CD4-positive, alpha-beta T cell treated with Interleukin-4 for 1 hour (primary cell): ENCODE measurements at places on chromosomes 5 and 9.

DNA sequence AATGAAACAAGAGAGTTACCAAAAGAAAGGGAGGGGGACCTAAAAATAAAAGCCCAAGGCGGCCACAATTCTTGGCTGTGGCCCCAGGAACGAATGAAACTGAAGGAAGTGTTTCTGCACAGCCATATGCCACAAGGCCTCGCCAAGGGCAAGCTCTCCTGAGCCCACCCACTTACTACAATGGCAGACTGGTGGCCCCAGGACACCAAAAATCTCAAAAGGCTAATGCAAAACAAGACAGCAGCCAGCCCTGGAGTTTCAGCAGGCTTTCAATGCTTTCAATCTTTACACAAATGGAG lies 4.0 kb downstream of the CAMSAP1 start:
- no peak for DNase-seq

DNA sequence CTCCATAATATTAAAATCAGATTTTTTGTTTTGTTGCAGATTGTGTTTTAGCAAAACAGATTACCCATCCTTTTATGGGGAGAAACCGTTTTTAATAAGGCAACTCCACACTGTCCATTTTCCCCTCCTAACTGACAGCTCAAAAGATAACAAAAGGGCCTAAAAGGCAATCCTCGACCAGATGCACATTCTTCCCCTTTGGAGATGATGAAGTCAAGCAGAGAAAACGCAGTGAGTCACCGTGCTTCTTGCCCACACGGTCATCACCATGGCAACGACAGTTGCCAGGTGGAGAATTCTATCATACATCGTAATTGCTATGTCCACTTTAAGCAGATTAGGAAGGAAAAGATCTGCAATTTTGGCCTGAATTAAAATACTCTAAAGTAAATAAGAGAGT lies 96.4 kb downstream of the DIRAS2 start:
- DNase-seq = no peak

DNA sequence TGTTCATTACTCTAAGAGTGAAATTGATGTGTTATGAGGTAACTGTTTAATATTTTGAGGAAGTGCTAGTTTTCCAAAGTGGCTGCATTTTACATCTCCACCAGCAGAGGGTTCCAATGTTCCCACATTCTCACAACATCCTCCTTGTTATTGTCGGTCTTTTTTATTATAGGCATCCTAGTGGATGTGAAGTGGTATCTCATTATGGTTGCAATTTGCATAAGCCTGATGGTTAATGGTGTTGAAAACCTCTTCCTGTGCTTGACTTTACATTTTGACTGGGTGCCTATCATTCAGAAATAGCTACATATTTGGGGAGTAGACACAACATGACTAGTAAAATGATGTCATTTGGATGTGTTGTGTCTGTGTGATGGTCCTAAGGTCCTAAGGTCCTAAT lies 143.6 kb downstream of the MRPS30 start:
- no peak for DNase-seq

DNA sequence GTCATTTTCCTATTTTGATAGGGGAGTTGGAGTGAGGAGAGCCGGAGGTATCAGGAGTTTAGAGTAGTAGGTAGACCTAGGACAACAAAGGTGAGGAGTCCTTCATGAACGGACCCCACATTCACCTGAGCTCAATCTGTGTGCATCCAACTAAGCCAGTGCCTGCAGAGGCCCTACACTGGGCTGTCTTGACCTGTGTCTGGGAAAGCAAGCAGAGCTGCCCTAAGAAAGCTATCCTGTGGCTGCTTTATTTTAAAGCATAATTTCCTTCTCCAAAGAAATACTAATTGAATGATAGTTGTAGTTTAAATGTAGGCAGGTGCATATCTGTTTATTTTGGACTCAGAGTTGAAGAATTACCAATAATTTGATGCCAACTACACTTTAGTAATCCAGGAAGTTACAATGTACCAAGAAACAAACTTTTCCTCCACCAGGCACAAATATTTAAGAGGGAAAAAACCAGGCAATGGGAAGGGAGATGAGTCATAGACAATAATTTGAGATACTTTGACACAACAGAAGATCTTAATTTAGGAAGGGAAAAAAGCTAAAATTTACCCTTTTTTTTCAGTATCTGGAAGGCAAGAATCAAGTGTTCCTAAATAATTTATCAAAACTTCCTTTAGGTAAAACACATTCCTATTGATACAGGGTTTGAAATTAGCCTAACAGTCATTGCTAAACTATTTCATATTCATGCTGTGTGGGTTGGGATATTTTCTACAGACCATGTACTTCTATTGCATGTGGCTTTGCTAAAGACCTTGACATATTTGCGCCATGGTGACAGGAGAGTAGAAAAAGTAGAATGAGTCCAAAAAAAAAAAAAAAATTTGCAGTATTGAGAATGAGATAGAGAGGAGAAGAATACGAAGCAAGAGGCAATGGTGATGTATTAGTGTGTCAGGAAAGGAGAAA lies 376.6 kb upstream of the TUSC1 start:
- DNase-seq = no peak

DNA sequence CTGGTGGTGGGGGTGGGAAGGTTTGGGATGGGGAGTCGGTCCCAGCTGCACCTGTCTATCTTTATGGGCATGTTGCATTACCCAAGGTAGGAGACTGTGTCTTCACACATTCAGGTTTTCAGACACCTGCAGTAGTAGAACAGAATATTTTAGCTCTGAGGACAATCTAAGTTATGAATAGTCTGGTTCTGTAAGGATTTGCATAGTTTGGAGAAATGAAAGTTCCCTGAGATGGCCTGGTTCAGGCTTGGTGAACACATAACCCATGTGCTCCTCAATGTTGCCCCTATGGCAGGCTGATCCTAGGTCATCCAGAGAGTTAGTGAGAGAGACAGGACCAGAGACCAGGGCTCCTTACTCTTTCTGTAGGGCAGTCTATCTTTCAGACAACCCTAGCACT lies 20.7 kb downstream of the TNFSF8 start:
- DNase-seq = no peak

DNA sequence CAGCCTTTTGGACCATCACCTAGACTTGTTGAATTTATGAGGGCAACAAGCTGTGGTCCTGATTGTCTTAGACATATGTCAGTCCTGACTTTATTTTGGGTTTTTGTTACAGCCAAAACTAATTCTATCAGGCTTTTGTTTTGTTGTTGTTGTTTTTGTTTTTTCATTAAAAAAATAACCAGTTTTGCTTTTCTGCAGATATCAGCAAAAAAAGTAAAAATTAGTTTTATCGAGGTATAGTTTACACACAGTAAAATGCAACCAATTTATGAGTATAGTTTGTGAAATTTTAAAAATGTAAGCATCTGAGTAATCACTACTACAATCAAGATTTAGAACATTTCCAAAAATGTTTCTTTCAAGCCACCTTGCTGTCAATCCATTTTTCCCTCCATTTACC lies 48.9 kb downstream of the WDR70 start:
- no peak for DNase-seq

GRCh38 chr5:169934990-169935389 lies 45.3 kb downstream of the INSYN2B start:
- no peak for DNase-seq

- no peak for DNase-seq
Observed at GRCh38 chr5:108418197-108418596, 36.3 kb upstream of the FBXL17 start.

- no peak for DNase-seq
Observed at GRCh38 chr5:66704790-66705425, 108.7 kb downstream of the MAST4 start.

DNA sequence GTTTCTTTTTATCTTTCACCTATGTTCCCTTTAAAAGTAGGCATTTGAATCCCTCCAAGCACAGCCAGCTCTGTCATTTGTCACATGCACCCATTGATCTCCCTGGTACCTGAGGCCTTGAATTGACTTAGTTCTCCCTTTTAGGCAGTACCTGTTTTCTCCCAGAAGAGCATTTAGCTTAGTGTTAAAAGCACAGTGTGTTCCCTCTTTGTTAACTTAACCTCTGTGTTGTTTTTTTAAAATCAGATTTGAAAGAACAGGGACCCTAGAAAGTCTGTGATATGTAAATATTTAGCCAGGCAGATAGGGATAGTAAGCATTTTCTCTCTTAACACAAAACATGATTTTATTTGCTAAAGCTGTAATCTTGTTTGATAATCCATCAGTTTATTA lies 113.8 kb upstream of the SPATA31D4 start:
- no peak for DNase-seq

GRCh38 chr9:81565144-81565543 lies 124.2 kb downstream of the TLE1 start:
- DNase-seq = no peak

- no peak for DNase-seq
Observed at GRCh38 chr9:78187763-78188484, 48.0 kb upstream of the CEP78 start.

GRCh38 chr5:112681481-112681908 lies 56.2 kb upstream of the APC start:
- no peak for DNase-seq

DNA sequence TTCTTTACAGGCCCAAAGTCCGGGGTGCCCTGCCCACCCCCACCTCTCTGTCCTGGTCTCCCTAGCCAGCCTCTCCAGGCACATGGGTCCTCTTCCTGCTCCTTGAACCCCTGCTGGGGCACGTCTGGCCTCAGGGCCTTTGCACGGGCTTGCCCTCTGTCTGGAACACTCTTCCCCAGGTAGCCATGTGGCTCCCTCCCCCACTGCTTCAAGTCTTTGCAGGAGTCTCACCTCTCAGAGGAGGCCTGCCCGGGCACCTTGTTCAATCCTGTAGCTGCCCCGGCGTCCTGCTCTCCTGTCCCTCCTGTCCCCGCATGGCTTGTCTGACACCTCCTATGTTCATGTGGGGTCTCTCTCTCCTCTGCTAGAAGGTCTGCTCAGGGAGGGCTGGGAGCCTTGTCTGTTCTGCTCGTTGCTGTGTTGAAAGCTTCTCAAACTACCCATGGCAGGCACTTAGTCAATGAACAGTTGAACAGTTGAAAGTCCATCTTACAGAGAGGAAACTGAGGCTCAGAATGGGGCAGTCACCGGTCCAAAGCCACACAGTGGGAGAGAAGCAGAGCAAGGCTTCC lies 241.4 kb downstream of the PBX3 start:
- DNase-seq = no peak

DNA sequence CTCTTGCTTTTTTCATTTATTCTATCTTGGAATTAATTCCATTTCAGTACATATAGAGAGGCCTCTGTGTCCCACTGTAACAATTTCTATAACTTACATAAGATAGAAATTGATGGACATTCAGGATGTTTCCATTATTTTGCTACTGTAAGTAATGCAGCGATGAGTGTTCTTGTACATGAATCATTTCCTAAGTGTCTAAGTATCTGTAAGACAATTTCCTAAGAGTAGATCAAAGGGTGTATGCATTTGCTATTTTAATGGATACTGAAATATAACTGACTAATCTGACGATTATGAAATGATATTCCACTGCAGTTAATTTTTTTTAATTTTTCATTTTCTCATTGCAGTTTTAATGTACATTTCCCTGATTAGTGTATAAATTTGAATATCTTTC lies 23.0 kb upstream of the RBM22 start:
- DNase-seq = no peak

DNA sequence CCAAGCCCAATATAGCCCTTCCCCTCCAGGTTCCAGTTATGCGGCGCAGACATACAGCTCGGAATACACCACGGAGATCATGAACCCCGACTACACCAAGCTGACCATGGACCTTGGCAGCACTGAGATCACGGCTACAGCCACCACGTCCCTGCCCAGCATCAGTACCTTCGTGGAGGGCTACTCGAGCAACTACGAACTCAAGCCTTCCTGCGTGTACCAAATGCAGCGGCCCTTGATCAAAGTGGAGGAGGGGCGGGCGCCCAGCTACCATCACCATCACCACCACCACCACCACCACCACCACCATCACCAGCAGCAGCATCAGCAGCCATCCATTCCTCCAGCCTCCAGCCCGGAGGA lies 6.3 kb downstream of the NR4A3 start:
- no peak for DNase-seq

DNA sequence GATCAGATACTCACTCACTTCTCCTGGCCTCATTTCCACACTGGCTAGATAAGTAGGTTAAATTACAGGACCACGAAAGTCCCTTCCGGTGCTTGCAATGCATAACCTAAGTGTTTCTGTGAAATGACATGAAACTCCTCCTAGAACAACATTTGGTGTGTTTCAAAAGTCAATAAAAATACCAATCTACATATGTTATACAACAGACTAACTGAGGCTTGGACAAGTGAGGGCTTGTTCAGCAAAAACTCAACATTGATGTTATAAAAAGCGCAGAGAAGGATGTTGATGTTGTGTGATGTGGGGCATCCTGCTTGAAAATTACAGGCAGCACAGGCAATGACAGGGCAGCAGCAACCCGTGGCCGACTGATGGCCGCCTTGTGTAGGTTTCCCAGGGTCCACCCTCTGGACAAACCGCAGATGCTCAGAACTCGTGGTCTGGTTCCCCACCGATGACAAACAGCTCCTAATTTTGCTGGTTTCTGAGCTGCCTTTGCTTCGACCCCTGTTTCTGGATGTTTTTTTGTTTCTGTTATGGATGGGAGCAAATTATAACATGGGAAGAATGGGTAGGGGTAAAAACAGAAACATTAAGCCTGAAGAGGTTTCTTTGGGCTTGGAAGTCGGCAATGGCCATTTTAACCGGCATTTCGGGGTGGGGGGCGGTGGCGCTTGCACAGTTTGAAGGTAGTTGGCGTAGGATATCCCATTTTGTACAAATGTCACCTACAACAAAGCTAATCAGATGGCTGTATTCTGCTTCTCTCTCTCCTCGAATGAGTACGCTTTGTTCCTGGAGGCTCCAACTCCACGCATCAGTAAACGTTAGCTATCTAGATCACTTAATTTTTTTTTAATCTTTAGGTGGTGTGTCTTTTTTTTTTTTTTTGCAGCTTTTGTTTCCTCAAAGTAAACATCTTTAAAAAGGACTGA lies 116.1 kb downstream of the PDZD2 start:
- DNase-seq = no peak

GRCh38 chr5:89055015-89055694 lies 172.2 kb upstream of the MEF2C start:
- DNase-seq = no peak

DNA sequence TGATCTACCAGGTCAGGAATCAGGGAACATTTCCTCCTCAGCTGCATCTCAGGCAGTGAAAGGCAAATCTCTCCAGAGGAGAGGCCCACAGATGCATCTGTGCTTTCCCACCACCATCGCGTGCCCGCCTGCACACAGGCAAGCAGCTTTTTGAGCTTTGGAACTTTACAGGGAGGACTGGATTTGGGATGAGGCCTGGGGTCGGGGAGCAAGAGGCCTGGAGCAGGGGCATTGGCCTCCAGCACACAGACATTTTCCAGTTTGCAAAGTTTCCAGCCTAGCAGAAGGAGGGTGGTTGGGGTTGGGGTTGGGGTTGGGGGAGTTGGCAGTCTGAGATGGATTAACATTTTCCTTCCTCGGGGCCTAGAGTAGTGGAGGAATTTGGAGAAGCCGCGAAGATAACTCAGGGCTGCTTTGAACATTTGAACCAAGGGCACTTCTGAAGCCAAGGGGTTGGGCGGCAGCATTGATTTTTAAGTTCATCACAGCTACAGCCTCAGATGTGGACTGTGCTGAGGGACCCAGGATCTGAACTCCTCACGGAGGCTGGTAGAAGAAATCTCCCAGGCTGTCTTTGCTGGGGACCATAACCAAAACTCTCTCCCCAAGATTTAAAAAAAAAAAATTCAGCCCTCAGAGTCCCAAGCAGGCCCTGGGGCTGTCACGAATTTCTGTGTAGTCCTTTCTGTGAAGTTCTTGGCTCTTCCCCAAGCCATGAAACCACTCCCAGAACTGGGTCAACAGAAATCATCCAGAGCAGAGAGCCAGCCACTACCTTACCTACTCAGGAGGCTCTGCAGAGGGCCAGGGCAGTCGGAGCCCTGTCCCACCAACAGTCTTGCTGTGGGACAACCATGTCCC lies 25.6 kb downstream of the C5orf15 start:
- no peak for DNase-seq

GRCh38 chr5:14488709-14489108 lies 92.9 kb upstream of the OTULINL start:
- no peak for DNase-seq
